ENCODE measurements at places on chromosomes 6 and 20. TPM values are rescaled to one million over a fixed set of nuclear protein-coding genes. Genes with fewer than 3 reads are reported as not detected.

DNA sequence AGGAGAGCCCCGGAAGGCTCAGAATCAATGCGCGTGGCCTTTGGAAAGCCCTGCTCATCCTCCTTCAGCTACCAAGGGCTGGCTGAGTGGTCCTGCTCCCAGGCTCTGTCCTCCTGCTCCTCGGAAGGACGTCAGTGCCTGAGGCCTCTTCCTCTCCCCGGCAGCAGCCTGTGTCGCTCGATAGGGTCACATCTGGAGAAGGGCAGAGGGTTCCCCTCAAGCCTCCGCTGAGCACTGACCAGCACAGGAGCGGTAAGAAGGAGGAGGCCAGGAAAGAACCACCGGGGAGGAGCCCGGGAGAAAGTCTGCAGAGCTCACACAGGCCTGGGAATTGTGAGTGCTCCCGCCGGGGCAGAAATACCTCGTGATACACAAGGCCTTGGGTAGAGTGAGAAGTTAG is 21.2 kb downstream of the KIF25 start:
- no peaks in the 10 kb centered on the region for H3K36me3 ChIP-seq
- no peak overlapping the region for H3K4me3 ChIP-seq

DNA sequence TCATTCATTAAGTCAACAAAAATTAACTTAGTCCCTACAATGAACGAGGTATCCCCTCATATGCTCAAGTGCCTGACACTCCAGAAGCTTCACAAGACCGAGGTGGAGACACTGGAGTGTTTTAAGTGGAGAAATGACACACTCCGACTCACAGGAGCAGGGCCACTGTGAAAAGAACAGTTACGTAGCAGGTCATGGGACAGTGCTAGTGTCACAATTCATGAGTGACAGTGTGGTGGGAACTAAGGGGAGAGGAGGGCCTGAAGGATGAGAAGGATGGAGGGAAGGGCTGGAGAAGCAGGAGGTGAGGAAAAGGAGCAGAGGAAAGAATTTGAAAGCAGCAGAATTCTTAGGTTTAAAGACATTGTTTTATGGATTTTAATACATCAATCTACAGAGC is 1.3 kb upstream of the HLA-A start:
- no peak overlapping the region for H3K27ac ChIP-seq
- no peak for DNase-seq
- H3K4me3 ChIP-seq: no peak overlapping the region
- H3K36me3 ChIP-seq: peaks cover 4% of the 10 kb centered on the region
- H3K4me1 ChIP-seq: peaks cover 3% of the 10 kb centered on the region
- no peaks in the 10 kb centered on the region for H3K27me3 ChIP-seq

DNA sequence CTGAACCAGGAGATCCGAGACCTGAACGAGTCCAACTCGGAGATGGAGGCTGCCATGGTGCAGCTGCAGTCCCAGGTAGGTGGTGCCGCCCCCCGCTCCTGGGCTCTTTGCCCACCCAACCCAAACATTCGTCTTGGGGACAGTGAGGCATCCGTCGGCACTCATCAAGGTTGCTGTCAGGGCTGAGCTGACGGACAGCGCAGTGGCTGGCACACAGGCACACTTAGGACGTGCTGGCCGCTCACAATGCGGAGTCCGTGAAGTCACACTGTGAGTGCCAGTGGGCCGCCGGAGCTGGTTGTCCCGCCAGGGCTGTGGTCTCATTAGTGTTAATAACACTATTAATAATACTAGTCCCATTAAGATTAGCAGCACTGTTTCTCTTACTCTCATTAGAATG is 18.2 kb upstream of the PCMTD2 start:
- no peak overlapping the region for H3K4me3 ChIP-seq
- H3K27ac ChIP-seq: no peak overlapping the region
- H3K27me3 ChIP-seq: no peaks in the 10 kb centered on the region
- H3K4me1 ChIP-seq: peaks cover 13% of the 10 kb centered on the region
- H3K36me3 ChIP-seq: no peaks in the 10 kb centered on the region

GRCh38 chr20:62571669-62572344 is 70.5 kb upstream of the SLCO4A1 start:
- no peaks in the 10 kb centered on the region for H3K4me1 ChIP-seq
- H3K4me3 ChIP-seq: no peak overlapping the region
- peaks cover 47% of the 10 kb centered on the region for H3K27me3 ChIP-seq
- DNase-seq: no peak
- no peaks in the 10 kb centered on the region for H3K36me3 ChIP-seq
- no peak overlapping the region for H3K27ac ChIP-seq

RAB44 gene
- not detected for total RNA-seq

FUCA2 gene
- 97.5 TPM for total RNA-seq

FOXF2 gene
- total RNA-seq: 0.58 TPM
